ENCODE measurements at places on chromosomes 12 and 14. TPM values are rescaled to one million over a fixed set of nuclear protein-coding genes. Genes with fewer than 3 reads are reported as not detected.

SERPINA12 gene
- total RNA-seq: not detected

DNA sequence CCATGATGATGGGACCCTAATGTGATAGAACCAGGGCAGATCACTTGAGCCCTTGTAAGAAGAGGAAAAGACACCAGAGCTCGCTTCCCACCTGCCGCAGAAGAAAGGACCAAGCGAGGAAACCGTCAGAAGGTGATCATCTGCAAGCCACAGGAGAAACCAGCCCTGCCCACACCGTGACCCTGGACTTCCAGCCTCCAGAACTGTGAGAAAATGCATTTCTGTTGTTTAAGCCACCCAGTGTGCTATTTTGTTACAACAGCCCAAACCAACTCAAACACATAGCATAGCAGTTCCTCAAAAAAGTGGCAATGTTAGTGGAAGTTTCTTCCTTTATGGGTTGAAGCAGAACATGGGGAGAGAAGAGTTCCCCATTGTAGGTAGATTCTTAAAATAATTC lies 107.9 kb upstream of the BCL2L14 start:
- no peak for DNase-seq

GRCh38 chr12:100414739-100415138 lies 57.9 kb downstream of the SLC17A8 start:
- DNase-seq: no peak

DNA sequence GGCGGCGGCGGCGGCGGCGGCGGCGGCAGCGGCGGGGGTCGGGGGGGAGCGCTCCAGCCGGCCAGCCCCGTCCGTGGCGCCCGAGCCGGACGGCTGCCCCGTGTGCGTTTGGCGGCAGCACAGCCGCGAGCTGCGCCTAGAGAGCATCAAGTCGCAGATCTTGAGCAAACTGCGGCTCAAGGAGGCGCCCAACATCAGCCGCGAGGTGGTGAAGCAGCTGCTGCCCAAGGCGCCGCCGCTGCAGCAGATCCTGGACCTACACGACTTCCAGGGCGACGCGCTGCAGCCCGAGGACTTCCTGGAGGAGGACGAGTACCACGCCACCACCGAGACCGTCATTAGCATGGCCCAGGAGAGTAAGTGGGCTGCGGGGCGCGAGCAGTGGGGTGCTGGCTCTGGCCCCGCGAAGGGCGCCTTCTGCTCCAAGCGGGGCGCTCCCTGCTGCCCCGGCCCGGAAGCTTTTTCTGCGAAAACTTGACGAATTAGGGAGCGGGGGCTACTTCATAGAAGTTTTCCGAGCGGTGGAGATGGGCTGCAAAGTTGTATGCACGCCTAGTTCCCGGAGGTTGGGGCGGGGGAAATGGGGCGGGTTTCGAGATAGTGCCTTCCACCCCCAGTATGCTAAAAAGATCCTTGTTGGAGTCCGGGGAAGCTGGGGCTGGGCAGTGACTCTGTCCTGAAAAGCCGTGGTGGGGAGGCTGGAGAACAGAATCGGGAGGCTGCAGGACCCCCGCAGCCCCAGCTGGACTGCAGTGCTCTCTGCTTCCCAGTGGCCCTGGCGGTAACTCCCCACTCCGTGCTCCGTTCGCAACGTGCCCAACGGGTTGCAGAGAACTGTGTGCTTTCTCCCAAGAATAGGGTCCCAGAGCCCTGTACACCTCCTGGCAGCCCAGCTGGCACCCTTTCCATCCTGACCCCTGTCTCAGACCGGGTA lies 751 bp downstream of the GDF11 start:
- peak; percentile 71 for DNase-seq

GRCh38 chr12:6896846-6897435 lies 7.7 kb upstream of the LRRC23 start:
- DNase-seq: no peak

DNA sequence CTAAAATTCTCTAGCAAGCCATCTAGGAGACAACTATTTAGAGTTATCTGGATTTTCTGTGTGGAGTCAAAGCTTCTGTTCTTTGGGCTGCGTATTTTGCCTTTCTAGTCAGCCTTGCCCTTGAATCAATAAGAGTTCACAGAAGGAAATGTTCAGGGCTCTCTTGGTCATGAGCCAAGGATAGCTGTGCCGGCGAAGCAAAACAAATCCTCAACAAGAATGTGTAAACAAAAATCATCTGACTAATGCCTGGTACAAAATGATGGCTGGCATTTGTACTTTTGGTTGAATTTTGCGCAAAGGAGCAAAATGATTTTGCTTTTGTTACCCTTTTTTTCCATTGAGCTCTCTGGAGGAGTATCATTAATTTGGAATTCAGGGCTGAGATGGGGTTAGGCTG lies 171.1 kb downstream of the DACT1 start:
- no peak for DNase-seq
